NCI-H1092 (cell line): ENCODE measurements at places on chromosomes 13 and 19.

- DNase-seq, result no peak
Measured at GRCh38 chr19:1264801-1265614, 4.1 kb upstream of the CIRBP start.

GRCh38 chr19:343451-343931 lies 1.1 kb downstream of the MIER2 start:
- no peak for DNase-seq

GRCh38 chr19:2166741-2167738 lies 3.3 kb downstream of the DOT1L start:
- peak; percentile 60 for DNase-seq

DNA sequence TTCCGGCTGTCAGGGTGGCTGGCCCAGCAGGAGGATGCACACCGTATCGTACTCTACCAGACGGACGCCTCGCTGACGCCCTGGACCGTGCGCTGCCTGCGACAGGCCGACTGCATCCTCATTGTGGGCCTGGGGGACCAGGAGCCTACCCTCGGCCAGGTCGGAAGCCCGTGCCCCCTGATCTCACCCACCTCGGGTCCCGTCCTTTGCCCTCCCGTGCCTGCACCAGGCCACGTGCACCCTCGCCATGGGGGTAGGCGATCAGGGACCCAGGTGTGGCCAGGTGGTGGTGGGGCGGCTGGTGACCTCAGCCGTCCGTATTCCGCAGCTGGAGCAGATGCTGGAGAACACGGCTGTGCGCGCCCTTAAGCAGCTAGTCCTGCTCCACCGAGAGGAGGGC lies 19.0 kb downstream of the PNPLA6 start:
- DNase-seq, result no peak

DNA sequence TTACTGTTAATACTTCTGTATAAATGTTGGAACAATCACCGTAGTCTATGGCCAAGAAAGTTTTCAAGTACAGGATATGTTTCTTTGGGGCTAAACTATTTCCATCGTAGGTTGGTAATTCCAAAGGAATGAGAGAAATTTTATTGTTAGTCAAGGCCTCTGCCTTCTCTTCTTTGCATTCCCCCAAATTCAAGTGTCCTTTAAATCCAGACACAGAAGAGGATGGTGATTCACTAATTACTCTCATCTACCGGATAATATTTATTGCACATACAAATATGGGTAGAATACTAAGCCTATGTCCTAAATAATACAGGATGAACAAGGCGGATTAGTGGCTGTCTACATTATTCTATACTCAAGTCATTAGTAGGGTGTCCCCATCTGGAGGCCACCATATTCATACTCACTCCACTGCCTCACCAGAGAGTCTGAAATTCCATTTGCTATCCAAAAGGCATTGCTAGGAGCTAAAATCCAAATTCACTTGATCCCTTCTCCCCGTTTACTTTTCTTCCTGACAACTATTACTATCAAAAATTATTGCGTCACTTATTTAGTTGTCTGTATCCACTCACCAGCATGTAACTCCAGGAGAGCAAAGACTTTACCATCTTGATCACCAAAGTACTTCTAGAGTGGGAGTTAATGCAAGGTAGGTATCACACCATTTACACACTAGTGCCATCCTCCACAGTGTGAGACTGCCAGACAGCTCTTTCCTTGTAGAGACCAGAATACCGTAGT lies 82.4 kb upstream of the SGCG start:
- no peak for DNase-seq

DNA sequence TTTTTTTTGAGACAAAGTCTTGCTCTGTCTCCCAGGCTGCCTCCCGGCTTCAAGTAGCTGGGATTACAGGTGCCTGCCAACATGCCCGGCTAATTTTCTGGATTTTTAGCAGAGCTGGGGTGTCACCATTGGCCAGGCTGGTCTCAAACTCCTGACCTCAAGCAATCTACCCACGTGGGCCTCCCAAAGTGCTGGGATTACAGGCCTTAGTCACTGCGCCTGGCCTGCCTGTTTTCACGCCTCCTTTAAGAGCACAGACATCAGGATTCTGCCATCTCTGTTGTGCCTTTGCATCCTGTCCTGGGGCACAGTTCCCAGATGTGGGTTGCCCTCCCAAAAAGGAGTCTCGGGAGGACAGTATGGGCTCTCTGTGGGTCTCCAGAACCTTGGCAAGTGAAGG lies 2.5 kb upstream of the PRAM1 start:
- DNase-seq, result no peak

GRCh38 chr19:54462655-54463530 lies 685 bp downstream of the LENG9 start:
- DNase-seq, result no peak

DNA sequence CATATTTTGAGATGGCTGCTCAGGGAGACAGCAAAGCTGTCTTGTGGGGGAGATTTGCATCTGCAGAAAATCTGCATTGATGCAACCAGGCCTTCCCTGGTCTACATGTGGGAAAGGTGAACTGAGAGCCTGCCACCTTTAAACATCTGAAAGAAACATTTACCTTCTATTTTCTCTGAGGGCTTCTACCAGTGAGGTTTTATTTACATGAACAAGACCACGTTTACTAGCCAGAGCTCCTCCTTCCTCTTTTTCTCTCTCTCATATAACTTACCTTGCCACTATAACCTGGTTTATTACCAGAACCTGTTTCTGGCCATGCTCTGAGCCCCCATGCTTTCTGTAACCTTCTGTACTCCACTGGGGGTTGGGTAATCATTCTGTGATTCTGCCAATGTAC lies 14.4 kb upstream of the RUBCNL start:
- DNase-seq, result no peak

- DNase-seq, result no peak
Measured at GRCh38 chr13:95385798-95386197, 84.5 kb upstream of the ABCC4 start.

DNA sequence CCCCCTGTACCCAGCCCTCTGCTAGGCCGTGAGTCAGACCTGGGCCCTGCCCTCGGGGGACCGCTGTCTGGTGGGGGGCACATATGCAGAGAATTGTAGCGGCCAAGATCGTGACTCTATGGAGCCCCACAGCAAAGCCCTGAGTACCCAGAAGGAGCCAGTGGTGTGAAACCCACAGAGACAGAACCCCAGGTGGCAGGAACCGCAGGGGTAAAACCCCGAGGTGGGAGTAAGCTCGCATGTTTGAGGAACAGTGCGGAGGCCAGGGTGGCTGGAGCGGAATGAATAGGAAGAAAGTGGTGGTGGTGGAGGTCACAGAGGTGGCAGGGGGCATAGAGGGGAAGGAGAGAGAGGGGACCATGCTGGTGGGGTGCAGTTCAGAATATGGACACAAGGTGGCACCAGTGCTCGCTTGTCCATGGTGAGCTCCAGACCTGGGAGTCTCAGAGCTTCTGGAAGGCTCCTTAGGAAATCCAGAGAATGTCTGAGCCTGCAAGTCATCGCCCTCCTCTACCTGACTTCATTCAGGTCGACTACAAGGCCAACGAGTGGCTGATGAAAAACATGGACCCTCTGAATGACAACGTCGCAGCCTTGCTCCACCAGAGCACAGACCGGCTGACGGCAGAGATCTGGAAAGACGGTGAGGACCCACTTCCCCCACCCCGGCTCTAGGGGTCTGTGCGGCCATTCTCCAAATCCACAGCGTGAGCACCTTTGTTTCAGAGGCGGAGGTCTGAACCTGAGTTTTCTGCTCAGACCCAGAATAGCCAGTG lies 48.9 kb downstream of the MYH14 start:
- DNase-seq, result no peak

GRCh38 chr13:77222000-77222690 lies 104.7 kb downstream of the MYCBP2 start:
- no peak for DNase-seq

GRCh38 chr19:5134691-5135090 lies 165.8 kb downstream of the KDM4B start:
- DNase-seq, result no peak

- DNase-seq, result no peak
Measured at GRCh38 chr19:29840066-29840950, 28.5 kb downstream of the CCNE1 start.

GRCh38 chr13:25153736-25154135 lies 18.4 kb downstream of the AMER2 start:
- DNase-seq, result no peak

- DNase-seq, result no peak
Measured at GRCh38 chr19:19269952-19270694, 3.0 kb downstream of the TM6SF2 start.

DNA sequence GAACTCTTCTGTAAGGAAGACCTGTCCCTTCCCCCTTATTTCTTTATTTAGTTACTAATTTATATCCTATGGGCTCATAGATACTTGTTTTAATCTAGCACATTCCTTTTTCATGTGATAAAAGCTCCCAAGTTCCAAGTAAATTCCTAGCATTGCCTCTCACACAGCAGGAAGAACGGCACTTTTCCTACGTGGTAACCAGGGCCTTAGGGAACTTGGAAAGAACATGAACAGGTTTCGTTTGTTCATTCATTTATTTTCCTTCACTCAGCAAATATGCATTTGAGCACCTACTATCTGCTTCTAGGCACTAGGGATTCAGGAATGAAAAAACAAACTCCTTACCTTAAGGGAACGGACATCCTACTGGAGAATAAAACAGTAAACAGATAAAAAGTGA lies 125.1 kb downstream of the SIPA1L3 start:
- no peak for DNase-seq

- DNase-seq, result no peak
Measured at GRCh38 chr13:59673286-59673685, 490.4 kb downstream of the DIAPH3 start.

GRCh38 chr13:94827566-94827965 lies 115.2 kb upstream of the SOX21 start:
- DNase-seq, result no peak
